ENCODE measurements at places on chromosomes 1 and 21.

DNA sequence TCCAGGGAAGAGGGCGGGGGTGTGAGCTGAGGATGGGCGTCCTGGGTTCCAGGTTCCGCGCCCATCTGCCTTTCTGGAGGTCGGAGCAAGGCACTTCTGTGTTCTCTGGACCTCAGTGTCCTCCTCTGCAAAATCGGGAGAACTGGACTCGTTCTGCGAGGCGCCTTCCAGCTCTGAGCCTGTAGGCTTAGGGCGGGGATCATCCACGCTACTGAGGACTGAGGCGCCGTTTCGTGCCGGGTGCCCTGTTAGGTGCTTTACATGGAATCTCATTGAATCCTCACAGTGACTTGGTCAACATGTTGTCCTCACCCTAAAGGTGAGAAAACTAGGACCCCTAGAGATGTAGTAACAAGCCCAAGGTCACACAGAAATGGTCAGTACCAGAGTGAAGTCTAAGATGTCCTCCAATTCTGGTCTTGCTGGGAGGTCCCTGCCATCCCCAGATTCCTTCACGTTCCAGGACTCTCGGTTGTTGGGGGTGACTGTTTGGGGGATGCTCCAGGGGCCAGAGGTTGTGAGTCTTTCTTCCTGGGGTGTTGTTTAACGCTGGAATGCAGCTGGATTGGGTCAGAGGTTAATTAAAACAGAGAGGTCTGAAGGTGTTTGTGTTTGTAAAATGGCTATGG is 677 bp downstream of the PRKAA2 start:
- H3K27me3 ChIP-seq, result peaks cover 26% of the 10 kb centered on the region
- H3K27ac ChIP-seq, result no peak overlapping the region
- no peaks in the 10 kb centered on the region for H3K36me3 ChIP-seq
- no peaks in the 10 kb centered on the region for H3K4me1 ChIP-seq
- H3K4me3 ChIP-seq, result peak overlapping the region; percentile 74

- no peaks in the 10 kb centered on the region for H3K27me3 ChIP-seq
- peak overlapping the region; percentile 93 for H3K4me3 ChIP-seq
- DNase-seq, result peak; percentile 84
- peak overlapping the region; percentile 100 for H3K27ac ChIP-seq
Measured at GRCh38 chr1:179883745-179884138, 1.7 kb downstream of the TOR1AIP1 start.

DNA sequence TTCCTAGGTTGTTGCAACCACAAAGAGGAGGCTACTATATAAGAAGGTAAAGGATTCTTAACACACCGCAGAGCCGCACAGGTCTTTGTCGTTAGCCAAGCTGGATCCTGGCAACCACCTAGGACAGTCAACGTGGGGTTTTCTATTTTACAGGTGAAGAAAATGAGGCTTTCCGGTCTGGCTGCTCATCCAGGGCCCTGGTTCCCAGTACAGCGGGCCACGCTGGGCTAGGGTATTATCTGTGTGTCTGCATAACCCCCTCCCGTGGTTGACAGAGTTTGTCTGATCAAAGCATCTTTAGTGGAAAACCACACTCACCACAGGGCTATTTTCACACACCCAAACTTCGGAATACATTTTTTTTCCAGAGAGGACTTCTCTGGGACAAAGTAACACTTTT is 39.0 kb upstream of the PDE9A start:
- H3K36me3 ChIP-seq, result no peaks in the 10 kb centered on the region
- no peak overlapping the region for H3K4me3 ChIP-seq
- no peak overlapping the region for H3K27ac ChIP-seq
- no peak for DNase-seq
- H3K4me1 ChIP-seq, result no peaks in the 10 kb centered on the region

- no peaks in the 10 kb centered on the region for H3K4me1 ChIP-seq
- no peak overlapping the region for H3K4me3 ChIP-seq
- H3K27ac ChIP-seq, result no peak overlapping the region
- H3K36me3 ChIP-seq, result no peaks in the 10 kb centered on the region
Measured at GRCh38 chr1:112172294-112172882, 182.9 kb upstream of the KCND3 start.

- H3K27ac ChIP-seq, result no peak overlapping the region
- H3K27me3 ChIP-seq, result no peaks in the 10 kb centered on the region
- peak; percentile 82 for DNase-seq
- H3K36me3 ChIP-seq, result no peaks in the 10 kb centered on the region
- H3K4me3 ChIP-seq, result no peak overlapping the region
Measured at GRCh38 chr21:31509194-31510017, 150.1 kb upstream of the SOD1 start.
